ENCODE measurements at places on chromosomes 16 and 17. TPM values are rescaled to one million over a fixed set of nuclear protein-coding genes. Genes with fewer than 3 reads are reported as not detected.

The SHBG gene
- not detected for total RNA-seq

- peak overlapping the region; percentile 65 for H3K27ac ChIP-seq
- no peak overlapping the region for H3K4me3 ChIP-seq
- H3K36me3 ChIP-seq = peaks cover 50% of the 10 kb centered on the region
- H3K27me3 ChIP-seq = no peaks in the 10 kb centered on the region
- DNase-seq = no peak
- peaks cover 44% of the 10 kb centered on the region for H3K4me1 ChIP-seq
Observed at GRCh38 chr17:73237714-73238113, 24.0 kb downstream of the CPSF4L start.

The SP6 gene
- total RNA-seq = 0.10 TPM

GRCh38 chr16:69329369-69330285 is 761 bp downstream of the PDF start:
- H3K4me3 ChIP-seq = peak overlapping the region; percentile 79
- H3K4me1 ChIP-seq = peaks cover 50% of the 10 kb centered on the region
- H3K27me3 ChIP-seq = no peaks in the 10 kb centered on the region
- peak; percentile 47 for DNase-seq
- peak overlapping the region; percentile 78 for H3K27ac ChIP-seq

DNA sequence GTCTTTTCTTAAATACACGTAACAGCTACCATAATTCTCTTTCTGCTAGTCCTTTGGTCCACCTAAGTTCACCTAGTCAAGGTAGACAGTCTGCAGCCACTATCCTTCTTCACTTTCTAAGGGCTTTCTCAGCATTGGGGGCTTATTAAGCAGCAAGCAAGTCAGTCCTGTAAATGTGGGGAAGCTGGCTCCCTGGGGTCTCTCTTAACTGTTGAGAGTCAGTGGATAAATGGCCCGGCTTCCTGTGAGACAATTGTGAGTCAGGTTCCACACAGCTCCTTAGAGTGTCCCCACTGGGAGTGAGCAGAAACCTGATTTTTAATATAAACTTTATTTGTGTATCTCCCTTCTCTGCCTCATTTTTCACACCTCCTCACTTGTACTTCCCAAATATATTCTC is 132.1 kb downstream of the CDH13 start:
- DNase-seq = no peak
- H3K27ac ChIP-seq = no peak overlapping the region
- H3K36me3 ChIP-seq = no peaks in the 10 kb centered on the region
- no peak overlapping the region for H3K4me3 ChIP-seq

- no peak for DNase-seq
- H3K36me3 ChIP-seq = no peaks in the 10 kb centered on the region
- no peak overlapping the region for H3K4me3 ChIP-seq
- H3K27ac ChIP-seq = no peak overlapping the region
- H3K27me3 ChIP-seq = no peaks in the 10 kb centered on the region
- H3K4me1 ChIP-seq = no peaks in the 10 kb centered on the region
Observed at GRCh38 chr16:64437706-64438324, 684.0 kb downstream of the CDH11 start.

The SLC47A1 gene
- 0.45 TPM for total RNA-seq

- H3K27ac ChIP-seq = no peak overlapping the region
- no peak for DNase-seq
- peaks cover 24% of the 10 kb centered on the region for H3K27me3 ChIP-seq
- H3K36me3 ChIP-seq = no peaks in the 10 kb centered on the region
Observed at GRCh38 chr16:57677622-57678369, 9.7 kb downstream of the ADGRG3 start.

- H3K4me3 ChIP-seq = peak overlapping the region; percentile 97
- H3K36me3 ChIP-seq = peaks cover 27% of the 10 kb centered on the region
- H3K4me1 ChIP-seq = peaks cover 42% of the 10 kb centered on the region
- H3K27me3 ChIP-seq = no peaks in the 10 kb centered on the region
- peak overlapping the region; percentile 93 for H3K27ac ChIP-seq
- peak; percentile 79 for DNase-seq
Observed at GRCh38 chr17:21041741-21042457, 912 bp downstream of the USP22 start.

GRCh38 chr17:41792845-41793783 is 6.6 kb upstream of the JUP start:
- H3K27ac ChIP-seq = no peak overlapping the region
- H3K4me3 ChIP-seq = no peak overlapping the region
- no peak for DNase-seq
- H3K27me3 ChIP-seq = peaks cover 12% of the 10 kb centered on the region

The ALDH3A1 gene
- not detected for total RNA-seq

DNA sequence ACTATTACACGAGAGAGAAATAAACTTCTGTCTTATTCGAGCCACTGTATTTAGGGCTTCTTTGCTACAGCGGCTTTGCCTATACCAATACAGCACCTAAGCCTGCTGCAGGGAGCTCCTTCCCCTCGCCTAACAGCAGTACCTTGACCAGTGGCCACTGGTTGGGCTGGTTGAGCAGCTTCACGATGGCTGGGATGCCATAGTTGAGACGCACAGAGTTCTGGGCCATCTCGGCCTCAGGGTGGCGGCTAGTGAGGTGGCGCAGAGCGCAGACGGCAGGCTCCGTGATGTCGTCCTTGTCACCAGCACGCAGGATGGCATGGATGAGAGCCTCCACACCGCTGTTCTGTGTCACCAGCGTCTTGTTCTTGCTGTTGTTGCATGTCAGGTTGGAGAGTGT is 23.7 kb downstream of the JUP start:
- no peaks in the 10 kb centered on the region for H3K27me3 ChIP-seq
- H3K27ac ChIP-seq = no peak overlapping the region
- DNase-seq = no peak
- H3K4me3 ChIP-seq = no peak overlapping the region
- H3K4me1 ChIP-seq = no peaks in the 10 kb centered on the region

All from activated CD4-positive, alpha-beta memory T cell treated with anti-CD3 and anti-CD28 coated beads, Interleukin-2, amount 10 ng/mL, durations not matched to agents 7 days and 5 days (primary cell).